NCI-H187 (cell line): ENCODE measurements at places on chromosomes 4 and X.

GRCh38 chrX:45472968-45473367 is 272.3 kb upstream of the DIPK2B start:
- DNase-seq: no peak

DNA sequence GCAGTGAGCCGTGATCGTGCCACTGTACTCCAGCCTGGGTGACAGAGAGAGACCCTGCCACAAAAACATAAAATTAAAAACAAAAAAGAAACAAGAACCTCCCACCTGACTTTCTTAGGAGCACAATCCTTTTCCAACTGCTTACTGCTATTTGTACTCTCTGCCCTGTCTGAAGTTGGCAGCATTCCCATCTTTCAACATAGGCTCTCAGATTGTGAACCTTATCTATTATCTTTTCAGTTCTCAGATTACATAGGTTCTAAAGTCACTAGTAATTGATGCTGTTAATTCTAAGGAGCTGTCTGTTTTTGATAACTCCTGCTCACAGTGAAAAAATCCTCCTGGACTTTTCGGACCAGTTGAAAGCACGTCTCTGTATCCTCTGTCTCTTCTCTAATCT is 812.2 kb upstream of the CT83 start:
- no peak for DNase-seq

- no peak for DNase-seq
These were observed 17.8 kb downstream of the ANXA3 start for GRCh38 chr4:78569306-78569821.

DNA sequence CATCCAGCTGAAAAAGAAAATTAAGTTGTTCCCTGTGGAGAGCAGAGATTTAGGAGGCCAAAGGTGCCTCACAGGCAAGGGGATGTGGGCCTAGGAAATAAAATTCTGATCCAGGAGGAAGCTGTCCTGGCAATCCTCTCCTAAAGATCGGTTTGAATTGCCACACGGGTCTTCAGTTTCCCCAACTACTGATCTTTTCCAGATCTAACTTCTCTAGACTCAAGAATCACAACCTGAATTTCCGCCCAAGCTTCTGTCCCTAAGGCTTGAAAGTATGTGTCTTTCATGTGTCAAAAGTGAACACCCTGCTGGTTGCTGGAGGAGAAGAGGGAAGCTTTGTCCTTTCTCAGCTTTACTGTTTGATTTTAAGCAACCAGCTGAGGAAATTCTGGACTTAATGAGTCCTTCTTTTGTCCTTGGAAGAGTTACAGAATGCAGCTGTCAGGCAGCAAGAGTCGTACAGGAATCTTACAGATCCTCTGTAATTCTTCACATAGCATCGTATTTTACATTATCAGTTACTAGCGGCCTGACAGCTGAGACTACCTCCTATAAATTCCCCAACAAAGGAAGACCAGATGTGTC is 93.8 kb downstream of the INPP4B start:
- DNase-seq: no peak

- DNase-seq: no peak
These were observed 118.0 kb downstream of the SLC2A9 start for GRCh38 chr4:9903317-9903716.

DNA sequence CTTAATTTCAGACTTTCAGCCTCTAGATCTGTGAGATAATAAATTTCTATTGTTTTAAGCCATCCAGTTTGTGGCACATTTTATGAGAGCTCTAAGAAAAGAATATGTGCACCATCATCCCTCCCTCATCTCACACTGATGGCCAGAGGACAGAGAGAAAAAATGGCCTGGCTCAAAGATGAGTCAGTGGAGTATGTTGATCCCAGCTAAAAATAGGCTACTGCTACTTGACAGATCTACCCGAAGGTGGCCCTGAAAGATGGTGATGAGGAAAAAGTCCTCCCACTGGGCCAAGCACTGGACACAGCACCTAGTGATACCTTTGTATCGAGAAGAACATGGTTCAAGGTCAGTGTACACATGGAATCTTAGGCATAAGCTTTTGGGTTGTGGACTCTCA is 38.2 kb upstream of the DCTD start:
- no peak for DNase-seq

GRCh38 chrX:69077895-69078455 is 87.3 kb downstream of the PJA1 start:
- no peak for DNase-seq

DNA sequence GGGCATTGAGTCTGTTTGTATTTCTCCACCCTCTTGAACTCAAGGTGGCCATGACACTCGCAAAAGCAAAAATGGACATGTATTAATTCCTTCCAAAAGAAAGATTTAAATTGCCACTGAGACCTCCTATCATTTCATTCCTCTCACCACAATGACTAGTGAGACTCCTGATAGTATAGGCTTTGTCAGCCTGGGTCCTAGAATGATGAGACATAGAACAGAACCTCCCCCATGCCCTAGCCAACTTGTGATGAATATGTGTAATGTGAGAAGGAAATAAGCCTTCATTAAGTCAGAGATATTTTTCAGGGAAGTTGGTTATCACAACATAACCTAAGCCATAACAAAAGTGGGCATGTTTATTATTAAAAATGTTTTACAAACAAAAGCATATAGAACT is 62.5 kb downstream of the ASB9 start:
- DNase-seq: no peak
